ENCODE measurements at places on chromosomes 4 and X. TPM values are rescaled to one million over a fixed set of nuclear protein-coding genes. Genes with fewer than 3 reads are reported as not detected.

IQCM gene
- polyA plus RNA-seq: 0.03 TPM

SYN1 gene
- 1.4 TPM for polyA plus RNA-seq

C4orf50 gene
- not detected for polyA plus RNA-seq

PRRG1 gene
- polyA plus RNA-seq: 14.1 TPM

NCAPG gene
- polyA plus RNA-seq: 24.1 TPM

TRIM2 gene
- polyA plus RNA-seq: 41.2 TPM

RTL9 gene
- 0.18 TPM for polyA plus RNA-seq

ZFP92 gene
- polyA plus RNA-seq: 0.06 TPM

FMR1NB gene
- polyA plus RNA-seq: not detected

DMP1 gene
- not detected for polyA plus RNA-seq

EXOC1L gene
- polyA plus RNA-seq: not detected

SHROOM2 gene
- polyA plus RNA-seq: 0.97 TPM

NXF3 gene
- polyA plus RNA-seq: 0.54 TPM

TMEM150C gene
- polyA plus RNA-seq: 0.21 TPM

CSN3 gene
- polyA plus RNA-seq: not detected

AP1S2 gene
- 85.4 TPM for polyA plus RNA-seq

GAGE13 gene
- polyA plus RNA-seq: not detected

TEC gene
- 0.99 TPM for polyA plus RNA-seq

FAT1 gene
- 151 TPM for polyA plus RNA-seq

FRG2 gene
- polyA plus RNA-seq: not detected

PTTG2 gene
- not detected for polyA plus RNA-seq

INTS6L gene
- 3.8 TPM for polyA plus RNA-seq

ERVMER34-1 gene
- polyA plus RNA-seq: 0.54 TPM

TDO2 gene
- 0.26 TPM for polyA plus RNA-seq

CT45A1 gene
- not detected for polyA plus RNA-seq

NCBP2L gene
- not detected for polyA plus RNA-seq

VCX2 gene
- polyA plus RNA-seq: not detected

OTC gene
- polyA plus RNA-seq: not detected

TMPRSS11D gene
- not detected for polyA plus RNA-seq

MAGEA2B gene
- not detected for polyA plus RNA-seq

MORF4L2 gene
- polyA plus RNA-seq: 814 TPM

ZAR1 gene
- not detected for polyA plus RNA-seq

NHSL2 gene
- polyA plus RNA-seq: 12.2 TPM

MAGED1 gene
- 334 TPM for polyA plus RNA-seq

FGF13 gene
- 4.1 TPM for polyA plus RNA-seq

RPS6KA6 gene
- 6.5 TPM for polyA plus RNA-seq

CENPVL2 gene
- polyA plus RNA-seq: not detected

CHRDL1 gene
- 10.1 TPM for polyA plus RNA-seq

UGT2B17 gene
- not detected for polyA plus RNA-seq

FOXR2 gene
- not detected for polyA plus RNA-seq

CDKL5 gene
- polyA plus RNA-seq: 6.6 TPM

NHS gene
- 1.4 TPM for polyA plus RNA-seq

PLXNB3 gene
- 1.9 TPM for polyA plus RNA-seq

All from fibroblast of lung (primary cell).